ENCODE measurements at places on chromosomes 12 and 14.

GRCh38 chr12:117855165-117855564 is 113.6 kb downstream of the KSR2 start:
- DNase-seq: no peak
- no peaks in the 10 kb centered on the region for H3K36me3 ChIP-seq
- H3K27me3 ChIP-seq: no peaks in the 10 kb centered on the region
- no peak overlapping the region for H3K27ac ChIP-seq
- H3K4me3 ChIP-seq: no peak overlapping the region
- no peaks in the 10 kb centered on the region for H3K4me1 ChIP-seq

- no peaks in the 10 kb centered on the region for H3K4me1 ChIP-seq
- no peak overlapping the region for H3K4me3 ChIP-seq
- H3K36me3 ChIP-seq: no peaks in the 10 kb centered on the region
- no peak overlapping the region for H3K27ac ChIP-seq
- no peak for DNase-seq
These were observed 4.9 kb upstream of the GTSF1 start for GRCh38 chr12:54478270-54478669.

DNA sequence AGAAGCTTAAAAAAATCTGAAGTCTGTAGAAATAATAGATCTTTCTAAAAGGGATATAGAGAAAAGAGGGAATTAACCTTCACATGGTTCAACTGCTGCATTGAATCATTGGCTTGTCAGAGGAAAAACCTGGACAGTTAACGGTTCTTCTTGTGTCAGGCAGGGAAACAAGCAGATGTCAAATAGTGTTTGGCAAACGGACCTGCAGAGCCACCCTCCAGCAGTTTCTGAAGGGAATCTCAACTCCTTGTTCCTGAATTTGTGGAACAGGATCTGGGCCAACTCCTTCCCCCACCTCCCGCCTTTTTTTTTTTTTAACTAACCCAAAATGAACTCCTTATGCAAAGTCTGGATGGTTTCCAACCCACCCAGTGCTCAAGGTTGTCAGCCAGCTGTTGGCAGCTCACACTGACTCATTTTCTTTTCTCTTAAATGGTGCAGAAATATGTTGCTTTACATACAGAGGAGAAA is 187.3 kb downstream of the CAND1 start:
- H3K4me1 ChIP-seq: peaks cover 28% of the 10 kb centered on the region
- H3K27me3 ChIP-seq: no peaks in the 10 kb centered on the region
- H3K36me3 ChIP-seq: no peaks in the 10 kb centered on the region
- H3K27ac ChIP-seq: peak overlapping the region; percentile 75
- H3K4me3 ChIP-seq: no peak overlapping the region

DNA sequence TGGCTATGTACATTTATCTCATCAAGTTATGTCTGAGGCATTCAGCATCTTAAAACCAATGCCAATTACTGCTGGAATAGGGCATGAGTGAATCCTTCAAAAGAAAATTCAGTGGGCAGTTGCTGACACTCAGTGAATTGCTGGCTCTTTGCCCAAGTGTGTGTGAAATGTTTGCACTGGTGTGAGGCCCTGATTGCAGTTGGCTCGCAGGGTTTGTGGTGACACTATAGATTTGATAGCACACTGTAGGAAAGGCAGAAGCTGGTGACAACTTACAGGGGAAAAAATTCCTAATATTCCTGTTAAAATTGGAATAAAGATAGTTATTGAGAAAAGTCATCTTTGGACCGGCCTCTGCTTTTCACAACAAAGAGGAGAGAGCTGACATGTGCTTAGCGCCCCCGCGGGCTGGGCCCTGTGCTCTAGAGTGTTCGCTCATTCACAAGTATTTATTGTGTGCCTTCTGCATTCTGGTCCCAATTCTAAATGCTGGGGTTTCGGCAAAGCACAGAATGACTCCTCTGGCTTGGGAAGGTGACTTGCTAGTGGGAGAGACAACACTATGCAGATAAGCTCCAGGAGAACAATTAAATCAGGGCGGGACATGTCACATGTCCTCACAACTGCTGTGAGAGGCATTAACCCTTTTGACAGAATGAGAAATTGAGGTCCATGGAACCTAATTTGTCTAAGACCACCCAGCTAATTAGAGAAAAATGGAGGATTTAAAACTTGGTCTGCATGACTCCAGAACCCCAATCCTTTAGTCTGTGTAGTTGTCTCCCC is 418.7 kb downstream of the NPAS3 start:
- no peak overlapping the region for H3K27ac ChIP-seq
- H3K36me3 ChIP-seq: no peaks in the 10 kb centered on the region
- no peaks in the 10 kb centered on the region for H3K27me3 ChIP-seq
- H3K4me1 ChIP-seq: no peaks in the 10 kb centered on the region
- DNase-seq: no peak
- H3K4me3 ChIP-seq: no peak overlapping the region

GRCh38 chr14:102187568-102188001 is 47.9 kb downstream of the WDR20 start:
- DNase-seq: no peak
- peak overlapping the region; percentile 14 for H3K27ac ChIP-seq
- no peak overlapping the region for H3K4me3 ChIP-seq

DNA sequence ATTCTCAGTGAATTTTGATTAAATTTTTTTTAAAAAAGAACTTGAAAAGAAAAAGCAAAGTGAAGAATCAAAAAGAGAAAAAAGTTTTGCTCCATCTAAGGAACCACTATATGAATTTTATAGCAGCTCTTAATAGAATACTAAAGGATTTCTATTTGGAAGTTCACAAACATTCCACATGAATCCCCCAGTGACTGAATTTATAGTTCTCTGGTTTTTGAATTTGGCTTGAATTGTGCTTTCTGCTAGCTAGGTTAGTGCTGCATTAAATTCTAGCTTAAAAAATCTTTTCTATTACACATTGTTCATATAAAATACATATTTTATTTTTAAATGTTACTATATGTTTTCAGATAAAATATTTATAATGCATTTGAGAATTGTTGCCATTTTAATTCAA is 675.4 kb downstream of the RERGL start:
- H3K27me3 ChIP-seq: no peaks in the 10 kb centered on the region
- H3K36me3 ChIP-seq: no peaks in the 10 kb centered on the region
- H3K4me3 ChIP-seq: no peak overlapping the region
- no peak for DNase-seq
- H3K4me1 ChIP-seq: no peaks in the 10 kb centered on the region
- H3K27ac ChIP-seq: no peak overlapping the region

DNA sequence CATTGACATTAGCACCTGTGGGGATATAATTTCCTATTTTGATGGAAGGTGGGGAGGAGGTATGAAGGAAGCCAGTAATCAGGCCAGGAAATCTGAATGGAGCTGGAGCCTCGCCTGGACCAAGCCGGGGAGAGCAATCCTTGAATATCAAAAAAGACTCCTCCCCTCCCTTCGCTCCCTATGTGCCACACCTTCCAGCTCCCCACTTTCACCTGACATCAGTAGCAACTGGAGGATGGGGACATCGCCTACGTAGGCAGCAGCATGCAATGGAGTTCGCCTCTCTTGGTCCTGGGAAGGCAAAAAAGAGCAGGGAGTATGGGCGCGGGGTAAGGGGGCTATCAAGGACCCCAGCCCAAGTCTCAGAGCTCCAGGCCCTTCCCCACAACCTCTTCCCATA is 1.1 kb downstream of the ANKRD52 start:
- peaks cover 22% of the 10 kb centered on the region for H3K4me1 ChIP-seq
- peak overlapping the region; percentile 93 for H3K27ac ChIP-seq
- H3K27me3 ChIP-seq: no peaks in the 10 kb centered on the region
- peak overlapping the region; percentile 95 for H3K4me3 ChIP-seq

- no peaks in the 10 kb centered on the region for H3K27me3 ChIP-seq
- no peak overlapping the region for H3K4me3 ChIP-seq
- no peaks in the 10 kb centered on the region for H3K36me3 ChIP-seq
- no peaks in the 10 kb centered on the region for H3K4me1 ChIP-seq
- H3K27ac ChIP-seq: no peak overlapping the region
These were observed 53.4 kb upstream of the PTHLH start for GRCh38 chr12:28025821-28026505.

DNA sequence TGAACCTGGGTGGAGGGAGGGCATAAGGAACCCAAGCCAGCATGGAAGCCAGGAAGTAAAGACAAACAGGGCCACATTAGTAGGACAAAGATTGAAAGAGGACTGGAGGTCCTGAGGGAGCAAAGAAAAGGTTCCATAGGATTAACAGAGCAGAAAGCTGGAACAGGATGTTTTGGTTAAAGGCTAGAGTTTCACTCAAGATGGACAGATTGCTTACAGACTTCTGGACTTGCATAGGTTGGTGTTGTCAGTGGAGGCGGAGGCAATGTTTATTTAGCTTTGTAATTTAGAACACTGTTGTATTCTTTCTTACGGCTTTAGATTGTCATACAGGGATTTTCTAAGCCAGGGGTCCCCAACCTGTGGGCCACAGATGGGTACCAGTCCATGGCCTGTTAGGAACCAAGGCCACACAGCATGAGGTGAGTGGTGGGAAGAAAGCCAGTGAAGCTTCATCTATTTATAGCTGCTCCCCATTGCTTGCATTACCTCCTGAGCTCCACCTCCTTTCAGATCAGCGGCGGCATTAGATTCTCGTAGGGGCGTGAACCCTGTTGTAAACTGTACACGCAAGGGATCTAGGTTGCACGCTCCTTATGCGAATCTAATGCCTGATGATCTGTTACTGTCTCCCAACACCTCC is 31.3 kb downstream of the ZNF664 start:
- no peak overlapping the region for H3K4me3 ChIP-seq
- H3K36me3 ChIP-seq: peaks cover 30% of the 10 kb centered on the region
- no peak for DNase-seq
- no peak overlapping the region for H3K27ac ChIP-seq
- H3K4me1 ChIP-seq: peaks cover 41% of the 10 kb centered on the region

All from right atrium auricular region (tissue), 2 donors.